ENCODE measurements at places on chromosomes 2 and 18. TPM values are rescaled to one million over a fixed set of nuclear protein-coding genes. Genes with fewer than 3 reads are reported as not detected.

DYNAP gene
- not detected for total RNA-seq

THUMPD2 gene
- 18.8 TPM for total RNA-seq

HOXD9 gene
- total RNA-seq = not detected

PKDCC gene
- 0.13 TPM for total RNA-seq

FBXO41 gene
- 39.5 TPM for total RNA-seq

HOXD3 gene
- not detected for total RNA-seq

MOGAT1 gene
- not detected for total RNA-seq

UGT1A3 gene
- total RNA-seq = not detected
